ENCODE measurements at places on chromosomes 2 and 18.

GRCh38 chr2:200812122-200813022, 662 bp downstream of the BZW1 start:
- peak; percentile 86 for DNase-seq

GRCh38 chr2:120547662-120548061, 188.0 kb upstream of the GLI2 start:
- no peak for DNase-seq

- no peak for DNase-seq
Measured at GRCh38 chr2:58241546-58241864, 380 bp upstream of the FANCL start.

GRCh38 chr2:118223992-118224894, 136.0 kb downstream of the INSIG2 start:
- DNase-seq = peak; percentile 75

- no peak for DNase-seq
Measured at GRCh38 chr2:211745295-211746097, 793.1 kb downstream of the ERBB4 start.

DNA sequence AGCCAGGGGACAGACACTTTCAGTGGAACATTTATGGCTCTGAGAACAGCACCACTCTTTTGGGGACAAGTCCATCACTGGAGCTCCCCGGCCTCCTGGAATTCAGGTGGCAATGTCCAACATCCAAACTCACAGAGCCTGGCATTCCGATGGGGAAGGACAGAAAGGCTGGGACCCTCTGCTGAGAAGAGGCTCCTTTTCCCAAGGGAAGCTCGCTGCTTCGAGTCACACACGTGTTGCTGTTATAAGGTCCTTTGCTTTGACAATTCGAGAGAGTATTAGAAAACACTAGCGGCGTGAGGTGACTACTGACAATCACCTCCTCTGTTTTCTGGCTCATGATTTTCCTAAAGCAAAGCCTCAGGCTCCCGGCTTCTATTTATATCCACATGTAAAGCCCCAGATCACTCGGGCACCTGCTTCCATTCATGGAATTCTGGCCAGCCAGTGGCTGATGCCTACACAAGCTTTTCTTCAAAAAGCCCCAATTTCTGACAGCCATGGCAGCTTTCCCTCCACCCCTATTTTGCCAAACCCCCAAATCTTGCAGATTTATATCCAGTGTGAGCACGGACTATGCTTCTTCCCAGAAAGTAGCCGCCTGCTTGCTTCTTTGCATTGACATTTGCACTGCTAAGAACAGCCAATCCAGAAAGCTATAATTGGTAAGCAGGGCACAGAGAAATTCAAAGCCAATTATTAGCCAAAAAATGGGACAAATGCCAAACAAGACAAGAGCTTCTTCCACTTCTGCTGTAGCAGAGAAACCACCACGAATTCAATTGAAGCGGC, 67.3 kb downstream of the NDUFA10 start:
- no peak for DNase-seq

GRCh38 chr2:205877496-205877895, 195.2 kb downstream of the NRP2 start:
- no peak for DNase-seq

- DNase-seq = peak; percentile 60
Measured at GRCh38 chr2:1780693-1781092, 36.4 kb upstream of the PXDN start.

DNA sequence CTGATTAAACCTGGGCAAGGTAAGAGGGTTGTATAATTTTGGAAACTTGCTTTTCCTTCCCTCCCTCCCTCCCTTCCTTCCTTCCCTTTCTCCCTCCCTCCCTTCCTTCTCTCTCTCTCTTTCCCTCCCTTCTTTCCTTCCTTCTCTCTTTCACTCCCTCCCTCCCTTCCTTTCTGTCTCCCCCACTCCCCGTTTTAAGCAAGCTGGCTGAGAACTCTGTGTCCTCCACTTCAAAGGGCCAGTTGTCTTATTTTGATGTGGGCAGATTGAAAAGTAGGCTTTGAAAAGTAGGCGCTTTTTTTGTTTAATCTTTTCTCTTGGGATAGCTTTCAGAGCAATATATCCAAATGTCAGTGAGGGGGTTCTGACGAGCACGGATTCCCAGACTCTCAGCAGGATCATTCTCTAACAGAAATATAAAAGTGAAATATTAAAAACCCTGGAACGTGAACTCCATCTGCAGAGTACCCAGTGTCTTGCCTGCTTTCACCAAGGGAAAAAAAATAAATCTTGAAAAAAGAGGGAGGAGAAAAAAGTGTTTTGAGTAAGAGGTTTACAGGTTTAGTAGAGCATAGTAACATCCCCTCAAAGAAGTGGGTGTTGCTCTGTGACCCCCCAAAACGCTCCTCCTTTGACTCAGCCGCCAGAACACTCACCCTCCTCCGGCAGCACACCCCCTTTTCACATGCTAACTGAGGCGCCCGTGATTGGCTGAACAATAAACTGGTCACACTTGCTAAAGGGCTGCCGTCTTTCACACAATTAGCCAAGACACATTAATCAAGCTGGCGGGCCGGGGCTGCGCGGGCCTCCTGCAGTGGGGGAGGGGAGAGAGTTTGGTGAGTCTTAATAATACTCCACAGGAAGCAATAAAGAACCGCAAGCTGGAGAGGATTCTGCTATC, 52.2 kb downstream of the CDK15 start:
- DNase-seq = peak; percentile 62

DNA sequence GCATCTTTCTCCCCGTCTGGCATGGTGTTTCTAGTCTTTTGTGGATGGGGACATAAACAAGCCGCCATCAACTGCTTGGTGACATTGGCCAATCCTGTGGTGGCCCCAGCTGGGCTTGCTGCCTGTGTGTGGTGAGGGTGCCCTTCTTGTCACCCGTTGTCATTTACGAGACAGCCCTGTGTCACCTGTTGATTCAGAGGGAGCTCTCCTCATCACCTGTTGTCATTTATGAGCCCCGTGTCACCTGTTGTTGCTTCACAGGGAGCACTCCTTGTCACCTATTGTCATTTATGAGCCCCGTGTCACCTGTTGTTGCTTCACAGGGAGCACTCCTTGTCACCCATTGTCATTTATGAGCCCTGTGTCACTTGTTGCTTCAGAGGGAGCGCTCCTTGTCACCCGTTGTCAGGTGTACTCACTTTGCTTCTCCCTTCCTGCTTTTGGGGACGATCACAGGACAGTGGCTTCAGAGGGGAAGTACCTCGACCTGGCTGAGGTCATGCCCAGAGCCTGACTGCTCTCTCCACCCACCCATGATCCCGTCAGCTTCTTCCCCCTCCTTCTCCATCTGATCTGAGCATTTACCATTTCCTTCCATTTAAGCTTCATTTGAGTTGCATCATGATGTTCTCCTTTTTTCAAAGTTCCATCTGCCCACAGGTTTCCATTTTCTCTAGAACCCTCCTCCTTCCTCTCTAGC, 29.1 kb downstream of the HPCAL1 start:
- DNase-seq = peak; percentile 77

- DNase-seq = no peak
Measured at GRCh38 chr18:23719634-23720201, 30.5 kb downstream of the LAMA3 start.

DNA sequence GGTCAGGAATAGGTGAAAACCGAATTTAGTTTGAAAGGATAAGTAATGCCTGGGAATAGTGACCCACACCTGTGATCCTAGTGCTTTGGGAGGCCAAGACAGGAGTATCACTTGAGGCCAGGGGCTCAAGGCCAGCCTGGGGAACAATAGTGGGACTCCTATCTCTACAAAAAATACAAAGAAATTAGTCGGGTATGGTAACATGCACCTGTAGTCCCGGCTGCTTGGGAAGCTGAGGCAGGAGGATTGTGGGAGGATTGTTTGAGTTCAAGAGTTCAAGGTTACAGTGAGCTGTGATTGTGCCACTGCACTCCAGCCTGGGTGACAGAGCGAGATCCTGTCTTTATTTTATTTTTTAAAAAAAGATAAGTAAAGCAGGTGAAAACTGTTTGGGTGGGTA, 3.8 kb upstream of the MYO1B start:
- no peak for DNase-seq

DNA sequence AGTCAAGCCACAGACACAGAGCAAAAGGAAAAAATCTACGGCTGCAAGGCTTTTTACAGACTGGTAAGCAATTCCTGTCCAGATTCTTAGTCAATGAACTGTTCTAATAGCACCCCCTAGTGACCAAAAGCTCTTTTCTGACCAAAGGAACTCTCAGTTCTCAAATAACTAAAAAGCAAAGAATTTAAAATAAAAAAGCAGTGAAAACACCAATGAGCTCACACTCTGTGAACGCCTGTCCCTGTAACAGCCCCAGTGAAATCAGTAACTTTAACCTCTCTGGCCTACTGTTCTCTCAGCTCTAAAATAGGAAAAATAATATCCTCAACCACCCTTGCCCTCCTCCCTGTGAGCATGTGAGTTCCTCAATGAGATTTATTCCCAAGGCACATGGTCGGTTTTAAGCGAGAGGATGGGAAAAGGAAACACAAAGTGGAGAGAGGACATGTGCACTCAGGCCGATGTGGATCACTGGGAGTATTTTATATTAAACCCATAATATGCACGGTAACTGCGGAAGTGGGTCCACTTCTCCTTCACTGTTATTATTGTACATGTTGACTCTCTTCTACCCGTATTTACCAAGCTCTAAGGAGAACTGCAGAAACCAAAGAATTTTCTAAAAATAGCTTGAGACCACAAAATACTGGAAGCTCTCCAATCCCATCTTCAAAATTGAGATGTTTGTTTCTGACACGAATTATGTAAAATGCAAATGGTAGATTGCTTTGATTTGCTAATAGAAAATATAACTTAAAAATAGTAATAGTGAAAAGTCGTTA, 128.5 kb downstream of the STK39 start:
- no peak for DNase-seq

DNA sequence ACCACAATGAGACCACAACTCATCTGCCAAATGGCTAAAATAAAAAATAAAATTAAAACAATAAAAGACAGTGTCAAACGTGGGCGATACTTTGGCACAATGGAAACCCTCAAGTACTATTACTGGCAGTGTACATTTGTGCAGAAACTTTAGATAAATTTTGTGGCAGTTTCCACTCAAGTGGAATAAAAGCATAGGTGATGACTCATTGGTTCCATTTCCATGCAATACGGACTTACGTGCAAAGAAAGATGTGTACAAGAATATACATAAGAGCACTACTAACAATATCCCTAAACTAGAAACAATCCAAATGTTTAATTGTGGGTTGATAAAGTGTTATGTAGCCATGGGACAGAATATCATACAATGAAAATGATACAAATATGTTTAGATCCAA, 259.0 kb upstream of the HNMT start:
- DNase-seq = no peak

DNA sequence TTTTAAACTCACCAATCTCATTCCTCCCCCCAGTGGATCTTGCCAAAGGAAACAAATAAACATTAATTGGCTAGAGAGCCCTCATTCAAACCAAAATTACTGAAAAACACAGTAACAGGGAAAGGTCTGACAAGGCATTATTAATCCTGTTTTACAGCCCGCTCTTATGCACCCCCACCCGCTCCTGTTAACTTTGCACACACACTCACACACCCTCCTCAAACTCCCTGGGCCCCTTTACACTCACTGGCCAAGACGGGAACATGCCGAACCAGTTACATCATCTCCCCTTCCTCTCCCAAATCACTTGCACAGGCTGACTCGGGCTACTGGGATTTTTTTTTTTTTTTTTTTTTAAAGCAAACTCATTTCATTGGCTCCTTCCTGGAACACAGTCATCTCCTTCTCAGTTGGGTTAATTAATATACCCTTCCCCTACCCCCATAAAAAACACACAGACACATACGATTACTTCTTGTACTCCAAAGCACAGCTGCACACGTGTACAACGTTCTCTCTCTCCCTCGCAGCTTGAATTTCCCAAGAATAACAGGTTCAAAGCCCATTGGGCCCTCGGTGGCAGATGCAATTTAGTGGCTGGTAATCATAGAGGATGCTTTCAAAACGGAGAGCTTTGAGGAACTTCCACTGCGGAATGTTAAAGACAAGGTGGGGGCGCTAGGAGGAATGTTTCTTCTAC, 31.8 kb downstream of the KLF7 start:
- DNase-seq = no peak

- DNase-seq = peak; percentile 91
Measured at GRCh38 chr2:96142217-96143113, 2.8 kb downstream of the DUSP2 start.

DNA sequence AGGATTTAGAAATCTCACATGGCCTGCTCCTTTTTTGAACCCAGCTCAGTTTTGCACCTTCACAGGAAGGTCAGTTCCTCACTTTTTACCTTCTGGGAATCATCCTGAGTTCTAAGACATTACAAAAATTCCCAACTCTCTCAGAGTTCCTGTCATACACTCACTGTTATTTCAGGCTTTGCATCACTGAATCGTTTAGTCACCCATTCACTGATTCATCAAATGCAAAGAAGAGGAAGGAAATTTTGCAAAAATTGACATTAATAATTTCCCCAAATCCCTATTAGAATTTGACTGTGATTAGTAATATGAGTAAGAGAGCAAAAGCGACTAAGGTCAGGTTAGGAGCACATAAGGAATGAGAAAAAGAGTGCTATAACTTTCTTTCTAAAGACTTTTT, 197.5 kb downstream of the PDE1A start:
- DNase-seq = no peak

GRCh38 chr18:56738184-56738583, 87.0 kb downstream of the WDR7 start:
- DNase-seq = no peak

DNA sequence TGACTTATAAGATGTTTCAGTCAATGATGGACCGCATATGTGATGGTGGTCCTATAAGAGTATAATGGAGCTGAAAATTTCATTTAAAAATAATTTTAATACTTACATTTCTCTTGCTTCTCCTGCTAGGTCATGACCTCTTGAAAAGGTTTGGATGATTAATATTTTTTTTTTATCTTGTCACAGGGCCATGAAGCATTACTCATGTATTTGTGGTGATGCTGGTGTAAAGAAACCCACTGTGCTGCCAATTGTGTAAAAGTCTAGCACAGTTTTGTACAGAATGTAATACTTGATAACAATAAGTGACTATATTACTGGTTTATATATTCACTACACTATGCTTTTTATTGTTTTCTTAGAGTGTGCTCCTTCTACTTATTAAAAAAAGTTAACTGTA, 124.2 kb upstream of the CELF4 start:
- DNase-seq = no peak

- DNase-seq = no peak
Measured at GRCh38 chr2:85769236-85769982, 15.6 kb downstream of the ATOH8 start.

GRCh38 chr2:84924173-84925106, 19.0 kb downstream of the TMSB10 start:
- DNase-seq = no peak

All from activated CD8-positive, alpha-beta memory T cell treated with anti-CD3 and anti-CD28 coated beads for 24 hours (primary cell).